ENCODE measurements at places on chromosomes 16 and 17. TPM values are rescaled to one million over a fixed set of nuclear protein-coding genes. Genes with fewer than 3 reads are reported as not detected.

The CYB5B gene
- total RNA-seq, result 12.0 TPM

The SYNGR3 gene
- total RNA-seq, result 0.49 TPM

The AOC3 gene
- total RNA-seq, result 146 TPM

The EFCAB5 gene
- total RNA-seq, result 1.9 TPM

GRCh38 chr17:66494023-66494803, 191.8 kb downstream of the PRKCA start:
- DNase-seq, result no peak

GRCh38 chr16:57255686-57256415, 10.8 kb downstream of the ARL2BP start:
- DNase-seq, result no peak

GRCh38 chr17:69207151-69207550, 21.5 kb downstream of the ABCA10 start:
- DNase-seq, result no peak

DNA sequence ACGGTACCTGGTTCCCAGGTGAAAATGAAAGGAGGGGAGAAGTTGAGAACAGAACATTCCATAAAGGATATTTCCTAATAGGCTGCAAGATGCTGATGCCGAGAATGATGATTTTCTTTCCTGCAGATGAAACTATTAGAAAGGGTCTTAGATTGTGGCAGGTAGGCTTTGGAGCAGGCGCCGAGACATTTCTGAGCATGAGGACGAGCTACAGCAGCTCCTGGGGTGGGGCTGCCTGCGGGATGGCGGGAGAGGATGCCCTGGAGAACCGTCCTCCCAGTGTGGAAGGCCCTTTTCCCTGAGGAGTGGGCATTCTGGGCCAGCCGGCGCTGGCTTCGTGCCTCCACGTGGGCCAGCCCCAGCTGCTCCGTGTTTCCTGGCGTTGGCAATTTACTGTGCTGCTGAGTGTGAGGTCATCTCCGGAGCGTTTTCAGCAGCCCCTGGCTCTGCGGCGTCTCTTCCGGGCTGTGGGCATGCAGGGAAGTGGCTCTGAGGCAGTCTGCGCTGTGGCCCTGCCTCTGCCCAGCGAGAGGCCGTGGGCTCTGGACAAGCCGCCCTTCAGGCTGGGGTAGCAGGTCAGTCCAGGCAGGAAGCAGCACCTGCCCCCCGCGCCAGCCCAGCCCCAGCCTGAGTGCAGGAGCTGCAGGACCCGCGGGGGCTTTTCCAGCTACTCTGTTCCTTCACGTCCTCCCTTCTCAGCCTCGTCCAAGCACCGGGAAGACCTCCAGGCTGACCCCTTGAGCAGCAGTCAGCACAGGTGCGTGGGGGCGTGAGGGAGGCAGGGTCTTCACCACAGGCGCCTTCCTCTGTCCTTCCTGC, 12.2 kb downstream of the ENGASE start:
- DNase-seq, result no peak

- DNase-seq, result no peak
Observed at GRCh38 chr17:48093341-48094045, 7.8 kb downstream of the CBX1 start.

- no peak for DNase-seq
Observed at GRCh38 chr17:81331527-81332043, 36.5 kb upstream of the SLC38A10 start.

DNA sequence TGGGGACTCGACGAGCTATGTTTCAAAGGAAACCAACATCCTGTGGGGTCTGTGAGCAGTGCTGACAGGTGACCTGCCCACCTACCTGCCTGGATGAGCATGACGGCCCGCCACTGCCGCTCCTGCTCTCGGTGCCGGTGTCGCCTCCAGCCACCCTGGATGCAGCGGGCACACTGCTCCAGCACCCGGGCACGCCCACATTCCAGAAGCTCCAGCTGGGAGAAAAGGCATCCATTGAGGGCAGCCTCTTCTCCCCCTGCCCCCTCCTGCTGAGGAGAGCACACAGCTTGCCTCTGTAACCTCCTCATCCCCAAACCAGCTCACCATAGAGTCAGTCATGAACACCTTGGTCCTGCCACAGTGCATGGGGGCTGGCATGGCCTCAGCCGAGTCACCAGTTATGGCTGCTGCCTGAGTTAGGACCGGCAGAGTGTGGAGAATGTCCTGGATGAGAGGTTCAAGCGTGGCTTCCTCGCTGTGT, 14.3 kb downstream of the ZNHIT3 start:
- DNase-seq, result no peak

DNA sequence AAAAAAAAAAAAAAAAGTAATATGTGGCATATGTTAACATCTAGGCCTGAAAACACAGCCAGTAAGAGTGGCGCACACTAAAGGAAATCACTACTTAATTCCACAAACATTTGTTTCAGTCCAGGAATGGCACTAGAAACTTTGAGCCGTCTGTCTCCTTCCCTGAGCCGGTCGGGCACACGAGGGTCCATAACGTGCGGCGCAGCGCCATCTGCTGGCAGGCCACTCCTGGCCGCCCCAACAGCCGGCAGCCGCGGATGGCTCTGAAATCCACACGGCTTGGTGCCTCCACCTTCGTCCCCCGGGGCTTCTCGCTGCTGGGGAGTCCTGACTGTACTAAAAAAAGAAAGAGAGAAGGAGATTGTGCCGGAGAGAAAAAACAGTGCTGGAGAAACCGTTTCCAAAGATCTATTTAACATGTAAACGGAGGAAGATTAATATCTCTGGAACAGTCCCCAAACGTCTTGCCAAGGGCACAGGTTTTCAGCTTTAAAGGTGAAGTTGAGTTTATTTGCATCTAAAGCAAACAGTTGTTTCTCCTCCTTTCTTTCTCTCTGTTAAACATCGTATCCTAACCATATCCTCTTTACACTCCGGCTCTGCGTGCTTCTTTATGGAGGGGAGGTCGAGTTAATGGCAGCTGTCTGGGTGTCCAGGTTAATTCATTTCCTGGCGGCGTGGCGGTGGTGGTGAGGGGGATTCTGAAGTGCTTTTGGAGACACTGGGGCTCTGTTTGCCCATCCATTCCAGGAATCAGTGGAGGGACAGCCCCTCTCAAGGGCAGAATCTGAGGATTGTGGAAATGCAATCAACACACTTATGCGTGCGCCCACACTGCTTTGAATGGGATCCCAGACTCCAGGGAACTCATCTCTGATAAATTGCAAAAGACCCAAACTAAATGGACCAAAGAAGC, 611.3 kb upstream of the SALL1 start:
- DNase-seq, result no peak

DNA sequence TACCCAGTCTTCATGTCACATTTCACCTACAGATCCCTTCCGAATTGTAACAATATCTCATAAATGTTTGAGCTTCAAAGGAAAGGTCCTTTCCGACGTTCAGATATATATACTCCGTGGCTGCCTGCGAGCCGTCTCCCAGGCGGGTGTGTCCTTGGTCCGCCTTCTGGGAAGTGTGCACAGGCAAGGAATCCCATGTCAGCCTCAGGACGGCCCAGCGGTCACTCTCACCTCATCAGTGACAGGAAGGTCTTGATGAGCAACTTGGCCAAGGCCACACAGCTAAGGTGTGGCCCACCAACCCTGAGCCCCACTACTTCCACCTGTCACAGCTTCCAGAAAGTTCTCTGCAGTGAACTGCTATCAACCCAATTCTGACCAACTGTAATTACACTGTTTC, 4.3 kb downstream of the LMF1 start:
- no peak for DNase-seq

- no peak for DNase-seq
Observed at GRCh38 chr16:74279266-74279665, 17.3 kb upstream of the PSMD7 start.

DNA sequence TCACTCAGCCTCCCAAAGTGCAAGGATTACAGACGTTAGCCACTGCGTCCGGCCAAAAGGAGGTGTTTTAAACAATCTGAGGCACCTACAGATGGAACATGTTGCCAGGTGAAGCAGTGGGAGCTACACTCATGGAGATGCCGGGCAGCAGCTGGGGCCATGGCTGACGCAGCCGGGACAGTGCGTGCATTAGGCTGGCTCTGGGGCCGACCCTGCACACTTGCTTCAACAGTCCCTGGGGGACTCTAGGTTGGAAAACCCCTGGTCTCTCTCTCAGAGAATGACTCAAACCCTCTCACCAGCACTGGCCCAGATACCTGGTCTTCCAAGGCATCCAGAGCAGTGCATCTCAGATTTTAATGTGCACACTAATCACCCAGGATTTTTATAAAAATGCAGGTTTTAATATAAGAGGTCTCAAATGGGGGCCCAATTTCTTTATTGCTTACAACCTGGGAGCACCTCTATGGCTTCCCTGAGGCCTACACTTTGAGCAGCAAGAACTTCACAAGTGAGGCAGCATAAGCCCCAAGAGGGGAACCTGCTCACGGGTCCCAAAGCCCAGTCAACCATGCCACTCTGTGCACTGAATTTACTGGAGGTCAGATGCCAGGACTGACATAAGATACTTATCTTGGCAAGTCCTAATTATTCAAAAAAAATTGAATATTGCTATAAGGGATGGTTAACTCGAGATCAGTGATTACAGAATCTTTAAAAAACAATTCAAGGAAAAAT, 70.8 kb upstream of the TRAP1 start:
- DNase-seq, result no peak

GRCh38 chr16:21664801-21665492, 1.2 kb downstream of the OTOA start:
- DNase-seq, result no peak

DNA sequence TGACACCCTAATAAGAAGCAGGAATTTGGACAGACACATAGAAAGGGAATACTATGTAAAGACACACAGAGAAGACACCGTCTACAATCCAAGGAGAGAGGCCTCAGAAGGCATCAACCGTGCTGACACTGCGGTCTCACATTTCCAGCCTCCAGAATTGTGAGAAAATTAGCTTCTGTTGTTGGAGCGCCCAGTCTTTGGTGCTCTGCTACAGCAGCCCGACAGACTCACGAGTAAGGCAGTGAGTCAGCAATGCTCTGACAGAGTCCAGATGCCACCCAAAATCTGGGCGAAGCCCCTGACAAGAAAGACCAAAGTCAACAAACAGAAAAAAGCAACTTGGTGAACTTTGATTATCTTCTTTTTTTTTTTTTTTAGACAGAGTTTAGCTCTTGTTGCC, 32.5 kb upstream of the RAI1 start:
- DNase-seq, result no peak

- no peak for DNase-seq
Observed at GRCh38 chr17:37361543-37361942, 14.2 kb upstream of the C17orf78 start.

DNA sequence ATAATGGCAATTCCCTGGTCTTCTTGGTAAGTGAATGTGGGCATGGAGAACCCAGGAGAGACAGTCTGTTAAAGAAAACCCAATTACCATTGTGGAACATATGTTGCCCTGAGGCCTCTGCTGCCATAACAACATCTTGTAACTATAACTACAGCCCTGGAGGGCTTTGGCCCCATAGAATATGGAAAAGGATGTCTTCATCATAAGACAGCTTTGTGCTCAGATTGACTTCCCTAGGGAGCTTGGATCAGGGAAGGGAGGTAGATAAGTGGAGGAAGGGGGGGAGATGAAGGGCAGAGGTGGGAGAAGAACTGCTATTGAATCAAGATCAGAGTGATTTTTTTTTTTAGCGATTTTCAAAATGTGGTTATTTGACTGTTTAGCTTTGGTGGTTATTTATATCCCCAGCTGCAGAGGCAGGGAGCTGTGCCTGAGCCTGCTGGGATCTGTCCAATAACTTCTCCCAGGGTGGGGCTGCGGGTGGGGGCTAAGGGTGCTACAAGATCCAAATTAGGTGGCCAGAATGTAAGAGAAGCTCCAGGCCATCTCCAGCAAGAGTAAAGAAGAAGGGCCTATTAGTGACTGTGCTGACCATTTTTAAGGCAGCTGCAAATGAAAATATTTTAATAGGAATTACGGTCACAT, 5.3 kb upstream of the KAT7 start:
- no peak for DNase-seq

GRCh38 chr17:39738983-39739884, 1.5 kb downstream of the GRB7 start:
- DNase-seq, result no peak

DNA sequence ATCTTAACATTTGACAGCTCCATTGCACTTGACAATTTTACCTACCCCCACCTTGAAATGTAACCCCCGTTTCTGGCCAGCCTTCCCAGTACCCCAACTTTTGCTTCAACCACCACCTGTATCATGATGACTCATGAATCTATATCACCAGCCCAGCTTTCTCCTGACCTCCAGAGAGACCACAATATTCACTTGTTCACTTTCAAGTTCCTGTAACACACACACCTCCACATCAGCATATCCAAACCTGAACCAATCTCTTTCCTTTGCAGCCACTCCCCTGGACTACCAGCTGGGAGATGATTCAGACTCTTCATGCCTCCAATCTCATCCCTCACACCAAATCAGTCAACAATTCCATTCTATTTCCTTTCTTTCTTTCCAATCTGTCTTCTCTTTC, 8.0 kb downstream of the SMG6 start:
- no peak for DNase-seq

DNA sequence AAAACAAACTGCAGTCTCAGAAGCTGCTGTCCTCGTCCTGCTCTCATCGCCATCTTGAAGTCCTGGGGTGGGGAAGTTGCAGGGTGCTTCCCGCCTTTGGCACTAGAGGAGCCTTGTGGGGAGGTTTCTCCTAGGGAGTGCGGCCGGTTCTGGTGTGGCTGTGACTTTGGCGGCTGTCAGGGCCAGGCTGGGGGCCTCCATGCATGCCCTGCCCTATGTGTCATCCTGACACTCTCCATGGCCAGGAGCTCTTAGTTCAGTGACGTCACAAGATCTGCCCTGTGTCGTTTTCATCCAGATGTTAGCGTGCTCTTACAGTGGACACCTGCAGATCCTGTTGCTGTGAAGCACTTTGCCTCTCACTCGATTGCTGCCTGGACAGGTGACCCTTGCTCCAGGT, 49.6 kb downstream of the PLD6 start:
- DNase-seq, result no peak

GRCh38 chr16:80317599-80318037, 223.2 kb upstream of the DYNLRB2 start:
- DNase-seq, result no peak

DNA sequence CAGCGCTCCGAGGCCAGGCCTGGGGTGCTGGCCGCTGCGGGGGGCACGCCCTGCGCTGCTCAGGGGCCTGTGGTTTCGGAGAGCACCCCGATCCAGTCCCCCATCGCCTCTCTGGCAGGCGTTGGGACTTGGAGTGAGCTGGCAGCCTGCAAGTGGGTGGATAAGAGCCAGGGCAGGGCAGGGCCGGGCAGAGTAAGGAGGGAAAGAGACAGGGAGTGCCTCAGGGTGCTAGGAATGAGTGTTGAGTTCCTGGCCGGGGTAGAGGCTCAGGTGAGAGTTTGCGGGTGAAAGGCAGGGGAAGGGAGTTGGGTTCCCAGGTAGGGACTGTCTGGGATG, 1.3 kb downstream of the CDH13 start:
- DNase-seq, result no peak

- no peak for DNase-seq
Observed at GRCh38 chr16:17125671-17126070, 345.1 kb downstream of the XYLT1 start.

DNA sequence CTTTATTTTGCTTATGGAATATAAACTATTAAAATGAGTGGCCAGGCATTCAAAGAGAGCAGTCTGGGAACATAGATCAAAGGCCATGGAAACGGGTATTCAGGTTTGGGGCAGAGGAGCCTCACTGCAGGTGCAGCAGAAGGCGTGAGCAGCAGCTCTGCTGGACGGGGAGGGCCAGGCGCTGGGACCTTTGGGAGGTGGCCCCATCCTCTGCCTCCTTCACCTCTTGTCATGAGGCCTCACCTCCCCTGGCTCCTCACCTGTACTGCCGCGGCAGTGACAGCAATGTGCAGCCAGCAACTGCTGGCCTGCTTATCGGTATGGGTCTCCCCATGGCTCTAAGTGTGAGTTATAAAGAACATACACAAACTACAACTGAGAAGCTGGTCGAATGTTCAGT, 109.4 kb downstream of the CDK5R1 start:
- no peak for DNase-seq

GRCh38 chr17:66255112-66255511, 25.9 kb upstream of the APOH start:
- DNase-seq, result no peak

Measured in thoracic aorta (tissue), 2 donors.